ENCODE measurements at places on chromosomes 2 and 18.

DNA sequence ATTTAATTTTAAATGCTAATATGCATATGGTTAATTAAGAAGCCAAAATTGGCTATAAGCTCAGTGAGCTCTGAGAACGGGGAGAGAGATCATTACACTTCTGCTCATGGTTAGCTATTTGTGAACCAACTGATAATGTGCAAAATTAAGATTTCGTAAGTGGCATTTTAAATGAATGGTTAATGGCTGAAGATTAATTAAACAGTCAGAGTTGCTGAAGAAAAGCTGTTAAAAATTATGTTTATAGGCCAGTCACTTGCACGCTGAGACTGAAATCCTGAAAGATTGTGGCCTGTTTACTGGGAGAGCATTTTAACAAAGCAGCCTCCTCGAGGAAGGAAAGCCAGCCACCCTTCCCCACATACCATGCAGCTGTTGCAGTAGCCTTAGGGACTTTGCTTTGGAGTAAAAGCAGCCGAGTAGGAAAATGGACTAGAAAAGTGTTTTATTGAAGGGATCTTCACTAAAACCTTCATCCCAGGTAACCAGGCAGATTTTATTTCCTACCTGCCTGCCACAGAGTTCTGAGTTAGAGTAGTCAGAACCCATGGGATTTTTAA, 218.8 kb upstream of the NRP2 start:
- DNase-seq = no peak

GRCh38 chr18:63145851-63146555, 173.6 kb downstream of the BCL2 start:
- DNase-seq = no peak

GRCh38 chr2:174786066-174786725, 21.9 kb upstream of the CHRNA1 start:
- no peak for DNase-seq

- DNase-seq = no peak
Observed at GRCh38 chr18:74617486-74617885, 19.8 kb downstream of the ZNF407 start.

GRCh38 chr2:65379721-65380171, 52.7 kb downstream of the SPRED2 start:
- no peak for DNase-seq

- DNase-seq = no peak
Observed at GRCh38 chr2:186526281-186526680, 40.2 kb downstream of the ZC3H15 start.

- no peak for DNase-seq
Observed at GRCh38 chr2:75751360-75751759, 40.6 kb upstream of the GCFC2 start.

GRCh38 chr18:36215577-36215976, 28.3 kb downstream of the MOCOS start:
- no peak for DNase-seq

GRCh38 chr2:101854877-101855276, 136.9 kb upstream of the IL1R2 start:
- DNase-seq = no peak

GRCh38 chr2:242038166-242038927, 168.8 kb downstream of the RTP5 start:
- DNase-seq = no peak

- no peak for DNase-seq
Observed at GRCh38 chr2:195498839-195499490, 158.1 kb upstream of the SLC39A10 start.

GRCh38 chr2:149149007-149149297, 110.5 kb downstream of the LYPD6B start:
- no peak for DNase-seq

DNA sequence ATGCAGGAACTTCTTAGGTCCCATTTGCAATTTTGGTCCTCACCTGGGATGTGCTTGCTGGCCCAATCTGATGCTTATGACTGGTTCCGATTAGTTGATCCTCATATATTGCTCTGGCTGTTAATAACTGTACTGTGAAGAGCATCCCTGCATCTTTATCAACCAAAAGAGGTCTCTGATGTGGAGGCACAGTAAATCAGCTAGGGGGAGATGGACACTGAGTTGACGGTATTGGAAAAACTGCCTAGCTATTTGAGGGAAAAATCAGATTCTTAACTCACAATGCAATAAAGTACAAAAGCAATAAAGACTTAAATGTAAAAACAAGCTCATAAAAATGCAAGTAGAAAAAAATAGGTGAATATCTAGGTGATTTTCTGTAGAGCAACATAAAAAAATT, 188.0 kb upstream of the TCF4 start:
- DNase-seq = no peak

DNA sequence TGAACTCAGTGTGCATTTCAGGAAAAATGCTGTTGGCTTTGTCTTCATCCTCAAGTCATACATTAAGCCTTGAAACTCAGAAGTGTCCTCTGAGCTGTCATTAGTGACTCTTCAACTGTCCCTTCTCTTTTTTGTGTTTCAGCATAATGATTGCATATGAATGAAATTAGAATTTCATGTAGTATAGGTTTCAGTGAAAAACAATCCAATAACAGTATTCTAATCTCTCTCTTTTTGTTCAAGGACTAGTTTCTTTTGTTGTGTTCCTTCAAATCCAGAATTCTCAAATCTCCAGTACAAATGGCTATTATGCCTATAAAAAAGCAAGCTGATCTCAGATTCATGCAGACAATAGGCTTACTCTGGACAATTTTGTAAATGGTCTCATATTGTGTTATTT, 133.5 kb downstream of the QPCT start:
- no peak for DNase-seq

GRCh38 chr2:171541202-171541887, 19.1 kb downstream of the CYBRD1 start:
- DNase-seq = peak; percentile 14

- no peak for DNase-seq
Observed at GRCh38 chr18:54872681-54873080, 44.4 kb downstream of the RAB27B start.

DNA sequence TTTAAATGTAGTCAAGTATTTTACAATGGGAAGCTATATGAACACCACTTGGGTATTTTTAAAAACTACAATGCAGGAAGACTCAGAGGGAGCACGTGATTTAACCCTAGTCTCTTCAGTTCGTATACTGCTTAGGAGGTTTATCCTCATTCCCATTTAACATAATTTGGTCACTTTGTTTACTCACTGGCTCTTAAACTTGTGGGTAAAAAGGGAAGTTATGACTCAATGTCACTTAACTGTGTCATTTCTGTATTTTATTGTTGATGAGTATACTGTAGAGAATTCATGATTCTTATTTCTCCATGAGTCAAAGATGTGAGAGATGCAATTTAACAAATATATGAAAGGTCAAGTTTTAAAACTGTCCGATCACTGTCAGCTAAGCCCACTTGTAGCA, 48.2 kb downstream of the SLC66A3 start:
- no peak for DNase-seq

DNA sequence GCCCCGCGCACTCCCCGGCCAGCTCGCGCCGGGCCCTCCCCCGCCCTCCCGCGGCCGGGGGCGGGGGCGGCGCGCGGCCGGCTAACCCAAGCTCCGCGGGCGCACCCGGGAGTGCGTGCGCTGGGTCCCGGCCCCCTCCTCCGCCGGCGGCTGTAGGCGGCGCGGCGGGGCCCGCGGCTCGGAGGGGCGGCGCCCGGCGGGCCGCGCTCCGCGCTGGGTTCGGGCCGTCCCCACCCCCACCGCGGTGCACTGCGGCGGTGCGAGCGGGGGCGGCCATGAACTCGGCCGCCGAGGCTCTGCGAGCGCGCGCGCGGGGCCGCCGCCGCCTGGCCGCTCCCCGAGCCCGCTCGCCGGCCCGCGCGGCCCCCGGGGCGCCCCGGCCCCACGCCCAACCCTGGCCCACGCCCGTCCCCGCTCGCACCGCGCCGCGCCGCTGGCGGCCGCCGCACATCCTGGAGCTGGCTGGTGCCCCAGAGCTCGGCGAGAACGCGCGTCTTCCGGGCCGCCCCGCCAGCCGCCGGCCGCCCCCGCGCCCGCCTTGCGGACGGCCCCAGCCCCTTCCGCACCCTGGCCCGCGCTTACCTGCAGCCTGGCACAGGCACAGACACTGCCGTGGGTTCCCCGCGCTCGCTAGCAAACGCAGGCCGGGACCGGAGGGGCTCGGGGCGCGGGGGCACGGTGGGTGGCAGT, at the start of gene ZBTB14:
ZBTB14 (minus strand) TSS at position 496 of the 690 bp plus-strand sequence. CDS start 2,480 bp downstream, outside the sequence.
- peak; percentile 71 for DNase-seq

DNA sequence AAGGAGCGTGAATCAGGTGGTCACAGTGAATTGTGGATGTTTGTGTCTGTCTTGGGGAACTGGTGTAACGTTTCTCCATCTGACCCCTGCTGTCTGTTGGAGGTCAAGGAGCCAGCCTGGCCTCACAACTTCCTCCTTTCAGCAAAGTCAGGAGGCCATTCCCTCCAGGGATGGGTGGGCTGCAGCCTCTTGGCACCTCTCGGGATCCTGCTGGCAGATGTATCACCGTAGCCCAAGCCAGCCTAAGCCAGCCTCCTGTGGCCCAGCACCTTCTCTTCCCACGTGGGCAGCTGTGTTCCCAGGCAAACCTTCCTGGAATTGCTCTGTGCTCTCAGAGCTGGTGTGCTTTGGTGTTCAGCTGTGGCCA, 30.5 kb downstream of the HPCAL1 start:
- DNase-seq = no peak

- no peak for DNase-seq
Observed at GRCh38 chr2:146826388-146826787, 1018.4 kb upstream of the ACVR2A start.

GRCh38 chr2:128752691-128753263, 434.1 kb upstream of the HS6ST1 start:
- no peak for DNase-seq

GRCh38 chr2:71907503-71907902, 240.2 kb downstream of the CYP26B1 start:
- DNase-seq = no peak

GRCh38 chr2:46610021-46610420, 130.7 kb downstream of the TMEM247 start:
- no peak for DNase-seq

DNA sequence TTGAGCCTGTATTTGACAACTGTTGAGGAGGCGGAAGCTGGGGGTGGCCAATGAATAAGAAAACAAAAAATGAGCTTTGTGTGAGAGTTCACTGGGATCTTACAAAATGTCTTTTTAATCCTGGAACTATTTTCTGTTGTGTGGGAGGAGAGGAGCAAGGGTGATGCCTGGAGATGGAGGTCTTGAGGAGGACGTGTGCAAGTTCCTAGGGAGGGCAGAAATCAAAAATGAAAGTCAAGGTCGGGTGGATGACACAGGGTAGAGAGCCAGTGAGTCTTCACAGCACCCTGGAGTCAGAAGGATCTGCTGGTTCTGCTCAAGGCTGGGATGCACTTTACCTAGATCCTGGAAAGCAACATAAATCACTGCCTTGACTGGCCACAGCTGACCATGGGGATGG, 180.3 kb upstream of the PKDCC start:
- DNase-seq = no peak

DNA sequence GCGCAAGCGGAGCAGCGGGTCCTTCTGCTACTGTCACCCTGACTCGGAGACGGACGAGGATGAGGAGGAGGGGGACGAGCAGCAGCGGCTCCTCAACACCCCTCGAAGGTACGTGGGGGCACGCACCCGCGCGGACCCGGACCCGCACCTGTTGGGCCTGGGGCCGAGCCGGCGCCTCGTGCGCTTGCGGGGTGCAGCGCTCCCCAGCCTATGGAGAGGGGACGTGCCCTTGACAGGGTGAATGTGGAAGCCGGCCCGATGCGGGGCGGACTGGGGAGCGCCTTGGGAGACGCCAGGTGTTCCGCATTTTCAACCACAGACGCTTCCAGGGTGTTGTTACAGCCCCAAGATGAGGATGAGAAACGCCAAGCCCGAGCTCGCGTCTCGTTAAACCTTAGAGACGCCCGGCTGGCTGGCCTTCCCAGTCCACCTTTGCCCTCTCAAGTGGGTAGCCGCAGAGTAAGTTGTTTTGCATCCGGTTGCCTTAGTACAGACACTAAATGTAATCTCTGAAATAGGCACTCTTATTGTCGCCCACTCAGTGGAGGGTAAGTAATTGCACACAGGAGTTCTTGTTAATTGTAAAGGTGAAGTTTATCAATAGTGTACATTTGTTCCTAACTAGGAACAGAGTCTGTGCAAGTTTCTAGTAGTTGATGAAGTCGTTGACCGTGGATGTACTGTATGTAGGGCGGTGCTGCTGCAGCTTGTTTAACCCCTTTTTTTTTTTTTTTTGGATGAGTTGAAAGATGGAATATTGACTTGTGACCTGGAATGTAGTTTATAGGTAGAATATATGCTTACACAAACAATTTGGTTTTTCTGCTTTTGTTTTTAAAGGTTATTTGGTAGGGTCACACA, 815 bp downstream of the GMCL1 start:
- peak; percentile 65 for DNase-seq

- no peak for DNase-seq
Observed at GRCh38 chr2:49950646-49951045, 796.3 kb upstream of the FSHR start.

- DNase-seq = peak; percentile 51
Observed at GRCh38 chr18:45106331-45106774, 425.7 kb downstream of the SETBP1 start.

- DNase-seq = no peak
Observed at GRCh38 chr2:25505622-25506021, 163.9 kb upstream of the DNMT3A start.

DNA sequence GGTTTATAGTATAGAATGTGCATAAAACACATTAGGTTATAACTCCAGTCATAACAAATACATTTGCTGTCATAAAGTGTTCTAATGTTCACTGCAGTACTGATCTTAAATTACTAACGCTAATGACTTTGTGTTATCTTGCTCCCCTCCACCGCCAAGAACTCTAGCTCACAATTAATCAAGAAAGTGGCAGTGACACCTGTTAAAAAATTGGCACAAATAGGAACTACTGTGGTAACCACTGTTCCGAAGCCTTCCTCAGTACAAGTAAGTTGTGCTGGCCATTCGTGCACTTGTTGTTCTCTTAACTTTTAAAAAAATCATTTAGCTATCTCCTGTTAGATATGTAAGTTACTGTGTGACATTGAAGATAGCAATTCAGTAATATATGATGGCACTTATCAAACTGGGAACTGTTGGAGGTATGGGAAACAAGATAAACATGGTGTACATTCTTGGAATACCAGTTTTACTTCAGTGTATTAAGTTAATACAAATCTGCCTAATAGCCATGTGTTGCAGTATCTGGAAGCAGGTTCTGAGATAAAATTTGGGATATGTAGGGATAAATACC, 41.2 kb downstream of the TAF4B start:
- DNase-seq = no peak

DNA sequence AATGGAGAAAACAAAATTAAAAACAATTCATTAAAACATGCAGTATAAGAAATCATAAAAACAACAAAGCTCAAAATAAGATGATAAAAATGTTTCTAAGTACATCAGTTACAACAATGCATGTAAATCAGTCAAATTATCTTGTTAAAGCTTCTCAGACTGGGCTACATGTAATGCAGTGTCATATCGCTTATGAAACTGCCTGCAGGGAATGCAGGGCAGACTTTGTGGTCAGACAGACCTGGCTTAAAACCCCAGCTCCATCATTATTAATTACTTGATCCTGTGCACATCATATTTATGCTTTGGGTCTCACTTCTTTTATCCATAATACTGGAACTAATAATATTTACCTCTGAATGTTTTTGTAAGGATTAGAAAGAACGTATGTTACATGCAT, 74.6 kb downstream of the PID1 start:
- DNase-seq = no peak

Measured in DND-41 (cell line).